ENCODE measurements at places on chromosomes 12 and 14. TPM values are rescaled to one million over a fixed set of nuclear protein-coding genes. Genes with fewer than 3 reads are reported as not detected.

Gene RPS6KA5
- total RNA-seq = 8.2 TPM

Gene SERPINA6
- total RNA-seq = not detected

Gene DAO
- not detected for total RNA-seq

Gene NPFF
- total RNA-seq = not detected

Gene TBC1D30
- total RNA-seq = 1.2 TPM

Gene CYP27B1
- total RNA-seq = 0.72 TPM

Gene NOXRED1
- total RNA-seq = 0.23 TPM

Gene C12orf50
- total RNA-seq = not detected

Gene AQP5
- 332 TPM for total RNA-seq

DNA sequence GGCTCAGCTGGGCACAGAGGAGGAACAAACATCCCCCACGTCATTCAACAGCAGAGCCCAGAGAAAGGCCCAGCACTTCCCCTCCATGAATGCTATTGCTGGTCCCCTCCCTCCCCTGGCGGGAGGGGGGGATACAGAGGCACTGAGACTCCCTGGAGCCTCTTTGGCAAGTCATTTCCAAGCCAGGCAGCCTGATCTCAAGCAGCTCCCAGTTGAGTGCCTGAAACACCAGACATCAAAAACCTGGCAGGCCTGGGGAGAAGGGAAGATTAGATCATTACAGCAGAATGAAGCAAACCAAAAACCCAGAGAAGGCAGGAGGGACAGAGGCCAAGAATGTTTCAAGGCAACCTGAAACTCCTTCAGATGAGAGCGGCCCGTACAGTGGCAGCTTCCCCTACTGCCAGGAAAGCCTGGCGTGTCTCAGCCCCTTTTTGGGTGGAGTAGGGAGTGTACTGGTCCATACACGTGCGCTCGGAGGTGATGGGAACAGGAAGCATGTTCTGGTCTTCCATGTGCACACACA is 92.1 kb downstream of the LRRC74A start:
- peak; percentile 93 for DNase-seq

DNA sequence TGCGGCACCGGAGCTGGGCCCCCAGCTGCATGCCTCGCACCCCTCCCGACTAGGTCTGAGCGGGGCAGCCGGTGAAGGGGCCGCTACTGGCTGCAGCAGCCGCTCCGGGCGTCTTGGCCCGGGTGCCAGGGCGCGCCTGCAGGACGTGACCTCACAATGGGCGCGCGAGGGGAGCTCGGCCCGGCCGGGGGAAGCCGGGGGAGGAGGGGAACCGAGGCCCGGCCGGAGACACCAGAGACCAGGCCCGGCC is 353 bp downstream of the BAG5 start:
- no peak for DNase-seq

DNA sequence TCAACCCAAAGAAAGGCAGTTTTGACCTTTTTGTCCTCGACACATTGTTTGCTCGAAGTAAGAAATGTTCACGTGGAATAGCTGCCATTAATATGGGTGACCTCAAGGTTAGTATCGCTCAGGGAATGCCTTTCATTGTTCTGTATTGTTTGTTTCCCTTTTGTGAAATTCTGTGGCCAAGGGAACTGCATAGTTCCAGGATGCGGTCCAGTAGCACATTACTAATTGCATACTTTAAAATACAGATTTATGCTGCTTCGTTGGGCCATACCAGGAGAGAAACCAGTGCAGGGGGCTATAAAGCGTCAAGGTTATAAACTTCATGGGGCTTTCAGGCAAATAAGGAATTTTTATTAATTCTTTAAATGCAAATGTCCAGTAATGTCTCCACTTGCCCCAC is 73.3 kb upstream of the USP44 start:
- no peak for DNase-seq

- no peak for DNase-seq
Measured at GRCh38 chr14:101857226-101857625, 95.7 kb downstream of the PPP2R5C start.

DNA sequence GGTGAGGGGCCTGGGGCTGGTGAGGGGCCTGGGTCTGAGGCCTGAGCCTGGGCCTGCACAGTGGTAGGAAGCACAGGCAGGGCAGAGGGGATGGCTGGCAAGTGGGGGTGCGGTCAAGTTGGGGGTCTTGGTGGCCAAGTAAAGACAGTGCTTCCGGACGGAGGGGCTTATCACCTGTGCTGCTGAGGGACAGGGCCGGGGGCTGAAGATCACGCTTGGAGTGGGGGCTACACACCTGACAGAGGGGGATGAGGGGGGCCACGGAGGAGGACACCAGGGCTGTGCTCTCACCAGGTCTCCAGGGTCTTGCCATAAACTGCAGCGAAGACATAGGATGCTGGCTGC is 12.2 kb downstream of the TEDC1 start:
- no peak for DNase-seq

GRCh38 chr12:132415327-132416120 is 74.4 kb upstream of the FBRSL1 start:
- no peak for DNase-seq

DNA sequence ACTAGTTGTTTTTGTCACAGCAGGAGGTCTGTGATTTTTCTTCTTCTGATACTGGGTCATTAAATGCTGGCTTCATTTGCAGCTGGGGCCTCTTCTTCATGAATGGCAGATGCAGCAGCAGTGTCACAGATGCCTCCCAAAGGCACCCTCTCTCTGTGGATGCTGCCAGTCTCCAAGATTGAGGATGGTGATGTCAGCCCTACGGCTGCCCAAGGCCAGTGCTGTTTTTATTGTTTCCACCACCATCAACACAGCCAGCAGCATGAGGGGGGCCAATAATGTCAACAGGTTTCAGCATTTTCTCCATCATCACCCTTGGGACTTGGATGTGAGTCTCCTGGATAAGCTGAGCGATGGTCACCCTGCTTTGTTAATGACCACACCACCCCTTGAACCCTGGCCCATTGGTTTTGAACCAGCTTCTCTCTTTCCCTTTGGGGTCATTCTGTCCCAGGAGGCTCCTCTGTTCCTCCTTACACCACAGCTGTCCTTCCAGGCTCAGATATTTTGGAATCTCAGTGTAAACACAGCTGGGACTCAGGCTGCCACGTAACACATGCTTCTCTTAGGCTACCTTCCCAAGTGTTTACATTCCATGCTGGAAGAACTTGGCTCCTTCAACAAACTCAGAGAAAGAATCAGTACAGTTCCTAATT is 151.7 kb upstream of the DDHD1 start:
- no peak for DNase-seq

DNA sequence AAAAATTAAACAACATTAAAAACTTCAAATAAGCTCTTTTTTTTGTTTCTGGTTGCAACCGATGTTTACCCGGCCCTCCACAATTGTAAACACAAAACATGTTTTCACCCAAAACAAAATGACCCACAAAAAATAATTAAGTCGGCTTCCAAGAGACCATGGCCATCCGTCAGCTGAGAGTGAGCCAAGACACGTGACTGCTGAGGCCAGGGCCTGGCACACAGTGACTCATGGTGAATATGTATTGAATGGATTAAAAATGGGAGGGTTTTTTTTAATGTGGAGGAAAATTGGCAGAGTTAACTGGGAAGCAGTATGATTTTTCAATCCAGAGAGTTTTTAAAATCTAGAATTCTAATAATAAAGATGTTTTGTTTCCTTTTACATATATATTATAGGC is 13.8 kb upstream of the CPNE8 start:
- no peak for DNase-seq

GRCh38 chr12:49903700-49904423 is at the start of gene FAIM2:
Gene FAIM2 (minus strand): TSS chr12:49903900. CDS start chr12:49903792, 108 bp downstream.
- DNase-seq = no peak

DNA sequence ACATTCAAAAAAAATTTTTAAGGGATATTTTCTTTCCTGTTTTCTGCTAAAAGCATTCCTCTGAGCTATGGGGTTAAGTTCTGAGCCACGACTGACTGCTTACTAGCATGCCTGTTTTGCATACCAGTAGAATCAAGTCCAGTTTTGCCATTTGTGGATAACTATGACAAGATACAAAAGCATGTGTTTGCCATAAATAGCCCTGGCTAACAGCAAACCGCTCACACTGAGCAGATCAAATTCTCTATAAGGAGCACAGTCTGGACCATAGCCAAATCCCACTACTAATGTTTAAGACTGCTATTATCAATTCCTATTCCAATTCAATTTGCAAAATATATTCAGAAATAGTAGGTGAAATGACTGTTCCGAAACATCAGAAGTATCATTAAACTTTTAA is 3.2 kb downstream of the CFL2 start:
- DNase-seq = no peak

- peak; percentile 66 for DNase-seq
Measured at GRCh38 chr14:77314043-77314442, 6.6 kb downstream of the POMT2 start.

- DNase-seq = peak; percentile 51
Measured at GRCh38 chr12:50401500-50402081, 906 bp downstream of the LARP4 start.

DNA sequence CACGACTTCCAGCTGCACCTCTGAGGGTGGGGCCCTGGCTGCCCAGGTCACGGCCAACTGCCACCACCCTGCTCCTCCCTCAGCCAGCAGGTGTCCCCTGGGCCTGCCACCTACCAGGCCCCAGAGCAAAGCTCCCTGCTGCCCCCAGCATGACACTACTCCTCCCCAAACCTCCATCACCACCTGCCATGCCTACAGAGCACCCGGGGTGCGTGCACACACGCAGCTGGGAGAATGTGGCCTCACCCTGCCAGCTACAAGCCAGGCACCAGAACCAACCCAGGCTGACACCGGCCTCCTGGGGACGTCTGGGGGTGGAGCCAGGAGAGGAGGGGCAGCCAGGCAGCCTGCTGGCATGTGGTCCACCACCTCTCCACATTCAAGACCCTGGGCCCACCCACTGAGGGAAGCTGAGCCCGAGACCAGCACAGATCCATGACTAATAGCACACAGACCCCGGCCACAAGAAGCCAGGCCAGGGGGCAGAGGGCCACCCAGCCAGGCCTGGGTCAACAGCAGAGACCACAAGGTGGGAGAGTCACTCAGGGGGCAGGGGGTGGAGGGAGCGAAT is 3.4 kb downstream of the JAG2 start:
- DNase-seq = no peak

- DNase-seq = no peak
Measured at GRCh38 chr12:50571786-50572185, 67.0 kb downstream of the DIP2B start.

- no peak for DNase-seq
Measured at GRCh38 chr14:46734286-46734685, 82.7 kb upstream of the RPL10L start.

DNA sequence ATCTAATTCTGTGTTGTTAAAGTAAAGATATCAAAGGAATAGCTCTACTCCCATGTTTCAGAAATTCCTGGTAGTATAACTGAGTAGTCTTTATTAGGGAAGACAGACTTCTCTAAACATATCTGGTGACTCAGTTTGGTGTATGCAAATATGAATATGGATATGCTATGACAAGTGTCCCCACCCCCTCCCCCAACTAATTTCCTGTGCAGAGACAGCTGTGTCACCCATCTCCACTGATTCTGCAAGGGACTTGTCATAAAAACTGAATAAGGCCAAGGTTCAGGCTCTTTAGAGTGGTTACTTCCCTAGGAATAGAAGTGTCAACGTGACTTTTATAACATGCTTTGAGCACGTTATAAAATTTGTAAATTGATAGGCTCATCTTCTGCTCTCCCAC is 429.1 kb downstream of the DAD1 start:
- no peak for DNase-seq

DNA sequence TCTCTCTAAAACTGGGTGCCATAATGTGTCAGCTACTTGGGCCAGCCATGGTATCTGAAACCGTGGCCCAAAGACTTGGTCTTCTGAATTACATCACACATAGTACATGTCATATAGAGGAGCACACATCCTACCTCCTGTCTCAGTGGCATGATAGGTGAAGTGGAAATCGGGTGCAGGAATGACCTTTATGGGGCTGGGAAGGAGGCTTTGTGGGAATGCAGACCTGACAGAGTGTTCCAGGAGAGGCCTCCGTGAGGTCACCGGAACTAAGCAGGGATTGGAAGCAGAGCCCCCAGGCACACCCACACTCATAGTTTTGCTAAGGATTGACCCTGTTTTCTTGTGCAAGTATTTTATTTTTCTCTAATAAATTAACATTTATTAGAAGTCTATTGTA is 82.6 kb downstream of the NTF3 start:
- no peak for DNase-seq

- no peak for DNase-seq
Measured at GRCh38 chr14:54366736-54367735, 29.8 kb upstream of the CDKN3 start.

- DNase-seq = no peak
Measured at GRCh38 chr12:123057513-123058265, 77.2 kb downstream of the ARL6IP4 start.

DNA sequence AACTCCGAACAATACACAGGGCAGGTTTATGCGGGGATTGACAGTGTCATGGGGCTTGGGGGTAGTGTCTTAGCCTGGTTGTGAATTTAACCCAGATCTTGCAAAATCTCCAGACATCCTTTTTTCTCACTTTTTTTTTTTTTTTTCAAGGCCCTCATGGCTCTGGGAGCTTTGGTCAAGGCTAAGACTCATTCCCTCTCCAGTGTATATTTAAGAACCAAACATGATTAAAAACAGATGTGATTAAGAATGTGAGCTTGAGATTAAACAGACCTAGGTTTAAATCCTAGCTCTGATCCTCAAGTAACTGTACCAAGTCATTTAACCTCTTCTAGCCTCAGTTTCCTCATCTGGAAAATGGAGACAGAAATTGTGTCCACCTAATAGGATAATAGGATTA is 151.7 kb upstream of the FUT8 start:
- DNase-seq = no peak

- peak; percentile 89 for DNase-seq
Measured at GRCh38 chr14:81435391-81436295, 35.5 kb upstream of the STON2 start.

DNA sequence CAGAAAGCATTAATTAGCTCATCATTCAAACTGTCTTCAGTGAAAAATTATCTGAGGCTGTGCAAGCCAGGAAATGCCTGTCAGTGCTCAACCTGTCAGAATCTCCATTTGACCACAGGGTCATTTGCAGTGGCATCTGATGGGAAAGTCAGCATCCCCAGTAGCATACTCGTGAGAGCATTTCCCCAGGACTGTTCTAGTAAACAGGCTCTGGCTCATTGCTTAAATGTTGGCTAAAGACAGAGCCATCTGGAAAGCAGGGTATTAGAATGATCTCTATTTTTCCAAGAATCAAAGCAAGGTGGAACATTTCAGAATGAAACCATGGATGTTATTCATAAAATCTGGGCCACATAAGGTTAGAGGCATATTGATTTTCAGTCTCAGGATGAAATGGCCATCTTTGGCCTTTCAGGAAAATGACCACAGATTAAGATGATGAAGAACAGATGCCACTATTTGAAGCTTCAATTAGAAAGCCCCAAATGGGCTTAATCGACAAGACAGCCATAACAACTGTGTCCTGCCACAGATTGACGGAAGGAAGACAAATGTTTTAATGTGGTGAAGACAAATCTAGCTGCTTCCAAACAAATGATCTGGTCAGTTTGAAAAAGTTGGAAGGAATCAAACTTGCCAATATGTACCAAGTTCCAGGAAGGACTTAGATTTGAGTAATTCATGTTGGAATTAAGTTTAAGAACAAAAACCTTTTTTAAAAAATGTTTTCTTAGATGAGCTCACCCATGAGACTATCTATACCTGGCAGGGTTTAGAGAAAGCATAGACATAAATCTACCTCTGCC is 94.0 kb upstream of the FAR2 start:
- DNase-seq = no peak

All from lower leg skin (tissue), 4 donors.